ENCODE measurements at places on chromosomes 1 and 21. TPM values are rescaled to one million over a fixed set of nuclear protein-coding genes. Genes with fewer than 3 reads are reported as not detected.

DNA sequence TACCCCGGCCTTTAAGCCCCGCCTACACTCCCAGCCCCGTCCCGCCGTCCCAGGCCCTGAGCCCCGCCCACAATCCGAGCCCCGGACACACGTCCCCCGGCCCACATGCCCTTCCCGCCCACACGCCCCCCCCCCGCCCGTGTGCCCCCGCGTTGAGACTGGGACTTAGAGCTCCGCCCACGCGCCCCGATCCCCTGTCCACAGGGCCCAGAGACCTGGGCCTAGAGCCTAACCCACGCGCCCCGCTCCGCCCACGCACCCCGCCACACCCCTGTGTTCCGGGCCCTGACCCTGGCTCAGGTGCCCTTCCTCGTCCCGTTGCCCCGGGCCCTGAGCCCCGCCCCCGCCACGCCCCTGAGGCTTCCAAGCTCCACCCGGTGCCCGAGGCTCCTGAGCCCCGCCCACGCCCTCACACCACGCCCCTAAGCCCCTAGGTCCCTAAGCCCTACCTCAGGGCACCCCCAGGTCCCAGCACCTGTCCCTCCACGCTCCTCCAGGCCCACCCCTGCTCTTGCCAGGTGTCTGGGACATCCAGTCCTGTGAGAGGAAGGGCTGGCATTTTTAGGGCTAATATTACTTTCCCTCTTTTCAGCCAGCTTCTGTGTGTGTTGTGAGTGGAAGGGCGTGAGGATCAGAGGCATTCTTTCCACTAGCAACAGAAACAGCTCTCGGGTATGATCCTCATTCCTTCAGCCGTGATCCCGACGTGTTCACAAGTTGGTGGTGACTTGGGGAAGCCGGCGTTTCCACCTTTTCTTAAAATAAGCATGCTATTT lies 552 bp upstream of the GPR157 start:
- peak; percentile 59 for DNase-seq

- no peak for DNase-seq
Measured at GRCh38 chr1:30328401-30329262, 394.8 kb downstream of the MATN1 start.

DNA sequence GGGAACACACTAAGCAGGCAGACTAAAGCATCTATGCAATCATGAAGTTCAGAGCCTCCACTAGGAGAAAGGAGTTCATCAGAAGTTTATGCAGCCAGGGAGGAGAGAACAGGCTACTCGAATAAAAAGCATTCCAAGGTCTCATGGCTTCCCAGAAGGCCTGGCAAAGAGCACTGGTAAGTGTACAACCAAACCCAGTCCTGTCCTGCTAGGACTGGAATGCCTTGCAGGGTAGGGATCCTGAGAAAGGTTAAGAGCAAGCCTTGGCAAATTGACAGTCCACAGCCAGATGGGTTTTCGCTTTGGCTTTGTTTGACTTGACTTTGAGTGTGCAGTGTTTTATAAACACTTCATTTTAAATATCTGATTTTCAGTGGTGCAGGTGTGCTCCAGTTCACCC lies 133.6 kb upstream of the ATP1B1 start:
- DNase-seq = no peak

- DNase-seq = no peak
Measured at GRCh38 chr1:157226739-157227138, 88.5 kb upstream of the ETV3 start.

- DNase-seq = no peak
Measured at GRCh38 chr1:79376106-79376505, 369.6 kb upstream of the ADGRL4 start.

DNA sequence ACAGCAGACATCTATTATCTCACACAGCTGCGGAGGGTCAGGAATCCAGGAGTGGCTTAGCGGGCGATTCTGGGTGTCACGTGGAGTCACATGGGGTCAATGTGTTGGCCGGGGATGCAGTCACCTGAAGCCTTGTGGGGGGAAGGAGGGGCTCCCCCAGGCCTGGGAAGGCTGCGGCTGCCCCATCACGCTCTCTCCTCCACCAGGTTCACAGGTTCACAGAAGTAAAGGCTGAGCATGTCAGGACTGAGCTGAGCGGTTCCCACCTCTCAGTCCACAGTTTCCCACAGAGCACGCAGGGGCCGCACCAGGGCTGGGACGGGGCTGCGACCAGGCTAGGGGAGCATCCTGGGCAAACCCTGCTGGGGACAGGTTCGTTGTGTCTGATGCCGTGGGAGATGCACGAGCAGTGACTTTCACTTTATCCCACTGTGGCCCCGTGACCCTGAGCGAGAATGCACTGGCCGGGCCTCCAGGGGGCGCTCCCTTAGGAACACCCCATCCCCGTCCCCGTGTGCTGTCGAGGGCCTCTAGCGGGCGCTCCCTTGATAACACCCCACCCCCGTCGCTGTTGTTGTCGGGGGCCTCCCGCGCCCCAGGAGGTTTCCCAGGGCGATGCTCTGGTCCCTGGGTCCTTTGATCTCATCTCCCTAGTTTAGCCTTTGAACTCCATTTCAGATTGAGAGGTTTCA lies 73.2 kb upstream of the TRAPPC10 start:
- DNase-seq = peak; percentile 46

DNA sequence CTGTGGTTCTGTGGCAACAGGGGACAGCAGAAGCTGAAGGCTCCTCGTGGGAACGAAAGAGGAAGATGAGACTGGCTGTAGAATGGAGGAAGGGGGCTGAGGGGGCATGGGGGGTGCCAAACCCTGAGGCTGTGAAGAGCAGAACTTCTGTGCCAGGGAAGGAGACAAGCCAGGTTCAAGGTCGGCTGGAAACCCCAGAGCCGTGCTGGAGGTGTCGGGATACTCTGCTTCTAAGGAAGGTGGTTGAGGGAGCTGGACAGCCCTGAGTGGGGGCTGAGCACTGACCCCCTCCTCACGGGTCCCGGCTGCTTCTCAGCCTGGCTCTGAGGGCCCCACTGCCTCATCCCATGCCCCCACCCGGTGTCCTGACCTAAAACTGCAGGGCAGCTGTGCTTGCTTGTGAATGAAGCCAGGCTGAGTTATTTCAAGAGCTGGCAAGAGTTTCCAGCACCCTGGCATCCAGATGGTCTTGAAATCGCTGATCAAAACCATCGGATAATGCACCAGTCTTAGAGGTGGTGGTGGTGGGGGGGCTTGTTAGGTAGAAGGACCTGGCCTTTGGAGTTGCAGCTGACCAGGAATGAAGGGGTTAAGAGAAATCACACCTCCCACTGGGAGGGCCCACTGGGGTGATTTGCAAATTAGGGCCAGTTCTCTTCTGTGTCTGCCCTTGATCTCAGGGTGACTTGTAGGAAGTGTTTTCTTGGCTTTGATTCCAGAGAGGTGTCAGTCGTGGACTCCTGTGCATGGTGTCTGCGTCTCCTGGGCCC lies 218.9 kb upstream of the C1orf174 start:
- DNase-seq = no peak

DNA sequence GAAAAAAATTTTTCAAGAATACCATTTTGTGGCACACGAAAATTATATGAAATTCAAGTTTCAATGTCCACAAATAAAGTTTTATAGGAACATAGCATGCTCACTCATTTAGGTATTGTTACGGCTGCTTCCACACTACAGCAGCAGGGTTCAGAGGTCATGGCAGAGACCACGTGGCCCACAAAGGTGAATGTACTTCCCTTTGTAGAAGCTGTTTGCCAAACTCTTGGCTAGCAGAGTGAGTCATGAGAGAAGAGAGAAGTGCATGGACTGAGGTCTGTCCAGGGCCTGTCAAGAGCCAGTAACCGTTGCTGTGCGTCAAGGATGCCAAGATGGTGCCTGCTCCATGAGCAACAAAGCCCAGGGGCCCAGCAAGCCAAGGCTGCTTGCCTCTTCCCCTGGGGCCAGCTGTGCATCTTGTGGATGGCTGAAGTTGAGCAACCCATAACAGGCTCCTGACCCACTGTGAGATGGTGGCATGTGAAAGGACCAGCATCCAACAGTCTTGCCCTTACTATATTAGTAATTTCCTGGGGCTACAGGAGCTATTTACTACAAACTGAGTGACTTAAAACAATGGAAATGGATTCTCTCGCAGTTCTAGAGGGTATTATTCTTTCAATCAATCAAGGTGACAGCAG lies 64.8 kb upstream of the ATP5PO start:
- no peak for DNase-seq

DNA sequence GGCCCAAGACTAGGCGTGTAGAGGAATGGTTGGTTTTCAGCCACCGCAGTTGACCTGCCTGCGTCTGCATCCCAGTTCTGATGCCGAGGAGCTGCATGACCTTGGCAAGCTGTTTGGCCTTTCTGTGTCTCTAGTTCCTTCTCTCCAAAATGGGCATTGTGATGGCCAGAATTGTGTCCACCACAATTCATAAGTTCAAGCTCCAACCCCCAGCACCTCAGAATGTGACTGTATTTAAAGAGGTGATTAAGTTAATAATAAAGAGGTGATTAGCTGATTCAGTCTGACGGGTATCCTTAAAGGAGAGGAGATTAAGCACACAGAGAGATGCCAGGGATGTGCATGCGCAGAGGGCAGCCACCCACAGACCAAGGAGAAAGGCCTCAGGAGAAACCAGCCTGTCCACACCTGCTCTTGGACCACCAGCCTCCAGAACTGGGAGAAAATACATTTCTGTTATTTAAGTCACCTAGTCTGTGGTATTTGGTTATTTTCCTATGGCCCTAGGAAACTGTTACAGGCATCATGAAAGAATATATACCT lies 28.5 kb downstream of the MAB21L3 start:
- no peak for DNase-seq

- no peak for DNase-seq
Measured at GRCh38 chr1:45566722-45567121, 16.1 kb downstream of the AKR1A1 start.

GRCh38 chr1:202291961-202292712 lies 49.6 kb downstream of the UBE2T start:
- peak; percentile 82 for DNase-seq

- DNase-seq = no peak
Measured at GRCh38 chr1:234712891-234713305, 102.9 kb upstream of the IRF2BP2 start.

DNA sequence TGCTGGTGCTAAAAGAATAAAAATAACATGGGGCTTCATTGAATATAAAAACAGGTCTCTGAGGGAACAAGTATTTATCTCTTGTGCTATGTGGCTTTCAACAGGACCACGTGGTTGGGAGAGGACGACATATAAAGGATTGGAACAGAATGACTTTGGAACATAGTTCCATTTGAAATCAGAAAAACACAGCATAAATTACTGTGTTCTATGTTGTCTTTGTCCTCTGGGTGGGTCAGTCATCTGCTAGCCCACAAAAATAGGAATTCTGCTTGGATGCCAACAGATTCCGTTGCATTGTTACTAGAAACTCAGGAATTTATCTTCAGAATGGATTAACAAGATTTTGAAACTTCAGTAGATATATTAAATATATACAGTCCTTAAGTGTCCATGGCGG lies 5.9 kb downstream of the CEP85 start:
- DNase-seq = no peak

DNA sequence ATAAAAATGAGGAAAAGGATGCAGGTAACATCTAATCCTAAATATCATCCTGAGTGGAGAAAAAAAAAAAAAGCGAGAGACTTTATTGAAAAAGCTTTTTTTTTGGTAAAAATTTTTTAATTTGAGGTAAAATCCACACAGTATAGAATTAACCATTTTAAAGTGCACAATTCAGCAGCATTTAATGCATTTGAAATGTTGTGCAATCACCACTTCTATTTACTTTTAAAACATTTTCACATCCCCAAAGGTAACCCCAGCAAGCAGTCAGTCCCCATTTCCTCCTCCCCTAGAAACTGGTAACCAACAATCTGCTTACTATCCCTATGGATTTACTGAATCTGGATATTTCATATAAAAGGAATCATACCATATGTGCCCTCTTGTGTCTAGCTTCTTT lies 166.7 kb downstream of the TTLL7 start:
- no peak for DNase-seq

GRCh38 chr1:80447526-80447925 lies 1353.2 kb upstream of the ADGRL2 start:
- DNase-seq = no peak

- DNase-seq = no peak
Measured at GRCh38 chr1:1927751-1928150, 8.7 kb upstream of the TMEM52 start.

- DNase-seq = peak; percentile 51
Measured at GRCh38 chr1:210143465-210144062, 89.0 kb upstream of the SERTAD4 start.

DNA sequence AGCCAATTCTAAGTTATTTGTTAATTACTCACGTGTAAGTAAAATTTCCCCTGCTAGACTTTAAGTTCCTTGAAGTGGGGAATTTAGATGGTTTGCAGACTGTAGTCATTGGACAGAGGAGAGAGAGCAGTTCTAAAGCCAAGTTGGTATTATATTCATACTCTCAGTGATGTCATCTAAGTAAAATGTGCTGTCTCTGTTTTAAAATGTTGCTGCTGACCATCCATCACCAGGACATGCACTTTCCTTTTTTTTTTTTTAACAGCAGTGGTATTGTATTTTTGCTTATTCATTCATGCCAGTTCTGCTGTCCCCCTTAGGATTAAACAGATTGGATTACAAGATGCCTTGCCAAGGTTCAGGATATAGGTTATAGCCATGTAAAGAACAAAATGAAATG lies 2.3 kb downstream of the TTLL7 start:
- DNase-seq = no peak

- no peak for DNase-seq
Measured at GRCh38 chr1:25168193-25169071, 63.9 kb downstream of the SYF2 start.

LCE2A gene
- total RNA-seq = not detected

DSCAM gene
- total RNA-seq = 8.1 TPM

CELA2B gene
- not detected for total RNA-seq

SPATA45 gene
- not detected for total RNA-seq

ELK4 gene
- 17.7 TPM for total RNA-seq

Measured in mammary epithelial cell (primary cell).